PC-3 (cell line): ENCODE measurements at places on chromosomes 2 and 18. TPM values are rescaled to one million over a fixed set of nuclear protein-coding genes. Genes with fewer than 3 reads are reported as not detected.

Gene RFTN2
- total RNA-seq: 0.07 TPM in 1 of 2 replicates, not detected in the other

GRCh38 chr18:35573531-35573930 lies 8.0 kb upstream of the GALNT1 start:
- DNase-seq: no peak
- no peak overlapping the region for H3K4me3 ChIP-seq
- no peak overlapping the region for H3K27ac ChIP-seq

Gene ABCG8
- not detected in 2 replicates for total RNA-seq

Gene DUSP11
- 17.5 and 30.4 TPM in 2 replicates for total RNA-seq

- H3K27ac ChIP-seq: peak overlapping the region; percentile 89
- no peaks in the 10 kb centered on the region for H3K27me3 ChIP-seq
- no peaks in the 10 kb centered on the region for H3K36me3 ChIP-seq
- peaks cover 57% of the 10 kb centered on the region for H3K4me1 ChIP-seq
Observed at GRCh38 chr2:33133454-33133952, 186.8 kb downstream of the LTBP1 start.

Gene PIGN
- total RNA-seq: 20.3 and 22.7 TPM in 2 replicates

- no peak within 1 kb of the TSS for H3K4me3 ChIP-seq
- no peaks in the 10 kb centered on the region for H3K27me3 ChIP-seq
- H3K27ac ChIP-seq: no peak within 1 kb of the TSS
- no peaks in the 10 kb centered on the region; the same call in 1 of the 2 replicates for H3K4me1 ChIP-seq
- DNase-seq: no peak
- H3K36me3 ChIP-seq: no peaks in the 10 kb centered on the region
Observed at GRCh38 chr2:170177950-170178781, at the start of gene MYO3B. Gene MYO3B, plus strand, starts transcription at chr2:170178147. Its CDS starts 141 bp downstream, at chr2:170178288.

Gene ALPP
- total RNA-seq: 8.6 and 14.4 TPM in 2 replicates

GRCh38 chr2:204199357-204199756 lies 262.8 kb downstream of the ICOS start:
- peaks cover 59% of the 10 kb centered on the region for H3K27me3 ChIP-seq
- H3K27ac ChIP-seq: no peak overlapping the region
- no peak overlapping the region for H3K4me3 ChIP-seq
- no peaks in the 10 kb centered on the region for H3K4me1 ChIP-seq
- DNase-seq: no peak

DNA sequence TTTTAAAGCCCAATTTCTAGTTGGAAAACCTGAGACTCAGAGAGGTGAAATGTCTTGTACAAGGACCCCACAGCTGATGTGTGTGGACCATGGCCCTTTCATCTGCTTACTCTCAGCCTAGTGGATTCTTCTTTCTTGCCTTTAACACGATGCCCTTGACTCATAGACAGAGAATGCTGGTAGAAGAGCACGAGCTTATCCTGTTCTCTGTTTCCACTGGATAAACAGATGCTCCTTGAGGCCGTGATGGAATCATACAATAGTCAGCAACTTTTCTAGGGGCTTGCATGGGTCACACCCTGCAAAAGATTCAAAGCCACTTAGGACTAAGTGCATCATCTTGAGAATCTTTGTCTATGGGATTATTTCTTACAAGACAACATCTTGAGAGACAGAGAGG lies 50.9 kb downstream of the MYCN start:
- no peak for DNase-seq
- H3K27ac ChIP-seq: no peak overlapping the region
- 0 out of 2 replicates have a peak, but pooled peaks cover 9% of the 10 kb centered on the region for H3K27me3 ChIP-seq
- no peak overlapping the region for H3K4me3 ChIP-seq
- H3K4me1 ChIP-seq: no peaks in the 10 kb centered on the region
- H3K36me3 ChIP-seq: no peaks in the 10 kb centered on the region

DNA sequence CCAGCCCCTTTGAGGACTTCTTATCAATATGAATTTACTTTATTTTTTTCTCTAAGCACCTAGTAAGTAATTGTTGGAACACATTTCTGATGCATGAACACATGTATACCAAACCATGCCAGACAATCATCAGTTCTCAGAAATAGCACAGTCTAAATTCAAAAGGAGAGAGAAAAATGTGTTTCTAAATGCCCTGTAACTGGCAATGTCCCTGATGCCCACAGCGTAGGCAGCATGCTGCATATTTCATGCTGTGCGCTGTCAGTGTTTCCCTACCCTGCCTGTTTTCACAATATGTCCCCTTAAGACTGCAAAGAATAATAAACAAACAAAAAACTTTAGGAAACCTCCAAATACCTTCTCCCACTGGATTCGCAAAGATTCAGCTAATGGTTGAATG lies 881.0 kb upstream of the CHAC2 start:
- H3K27me3 ChIP-seq: no peaks in the 10 kb centered on the region
- H3K4me3 ChIP-seq: no peak overlapping the region
- H3K4me1 ChIP-seq: peaks cover 11% of the 10 kb centered on the region
- no peaks in the 10 kb centered on the region for H3K36me3 ChIP-seq
- no peak for DNase-seq

- no peaks in the 10 kb centered on the region for H3K36me3 ChIP-seq
- no peak overlapping the region for H3K4me3 ChIP-seq
- peak; percentile 51 for DNase-seq
- H3K4me1 ChIP-seq: peaks cover 23% of the 10 kb centered on the region
- no peaks in the 10 kb centered on the region for H3K27me3 ChIP-seq
Observed at GRCh38 chr2:74566754-74567085, 12.2 kb downstream of the DOK1 start.

Gene LIMS2
- 4.6 and 5.0 TPM in 2 replicates for total RNA-seq

DNA sequence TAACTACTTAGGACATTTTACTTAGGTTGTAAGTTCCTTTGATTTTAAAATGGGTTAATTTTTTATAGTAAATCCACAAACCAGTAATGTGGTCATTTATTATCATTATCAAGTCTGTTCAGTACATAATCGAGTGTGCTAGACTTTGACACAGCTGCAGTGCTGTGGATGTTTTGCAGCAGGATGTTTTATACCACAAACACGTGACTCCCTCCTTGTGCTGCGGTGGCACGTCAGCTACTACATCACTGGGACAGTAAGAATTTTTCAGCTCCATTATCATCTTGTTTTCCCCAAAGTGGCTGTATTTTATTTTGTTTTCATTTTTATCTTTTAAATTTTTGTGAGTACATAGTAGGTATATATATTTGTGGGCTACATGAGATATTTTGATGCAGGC lies 70.0 kb downstream of the ATP9B start:
- H3K27ac ChIP-seq: no peak overlapping the region
- no peak overlapping the region for H3K4me3 ChIP-seq
- no peak for DNase-seq
- H3K36me3 ChIP-seq: no peaks in the 10 kb centered on the region

- no peaks in the 10 kb centered on the region for H3K27me3 ChIP-seq
- no peak for DNase-seq
Observed at GRCh38 chr2:190695739-190696138, 46.9 kb downstream of the NAB1 start.

DNA sequence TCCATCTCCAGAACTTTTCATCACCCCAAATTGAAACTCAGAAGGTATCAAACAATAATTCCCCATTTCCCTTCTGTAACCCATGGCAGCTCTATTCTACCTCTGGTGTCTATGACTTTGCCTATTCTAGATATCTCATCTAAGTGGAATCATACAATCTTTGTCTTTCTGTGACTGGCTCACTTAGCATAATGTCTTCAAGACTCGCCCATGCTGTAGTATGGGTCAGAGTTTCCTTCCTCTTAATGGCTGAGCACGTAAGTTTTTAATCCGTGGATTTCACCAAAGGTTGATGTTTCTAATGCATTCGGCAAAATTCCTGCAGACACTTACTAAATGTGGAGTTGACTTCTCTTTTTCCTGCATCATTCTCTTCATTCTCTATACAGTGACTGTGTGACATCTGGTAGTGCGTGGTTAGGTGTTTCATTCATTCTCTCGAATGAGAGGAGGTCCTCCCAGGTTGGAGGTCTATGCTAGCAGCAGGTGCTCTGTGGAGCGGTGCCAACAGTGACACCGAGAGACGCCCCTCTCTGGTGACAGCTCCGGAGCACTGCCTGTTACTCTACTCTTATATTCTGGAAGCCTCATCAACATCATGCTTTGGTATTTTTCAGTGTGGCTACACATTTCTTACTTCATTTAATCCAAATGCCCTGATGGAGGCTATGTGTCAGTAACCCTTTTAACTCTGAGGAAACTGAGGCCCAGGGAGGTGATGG lies 50.1 kb downstream of the ATOH8 start:
- H3K4me1 ChIP-seq: peaks cover 16% of the 10 kb centered on the region
- no peaks in the 10 kb centered on the region for H3K36me3 ChIP-seq
- no peaks in the 10 kb centered on the region for H3K27me3 ChIP-seq
- DNase-seq: no peak
- H3K27ac ChIP-seq: no peak overlapping the region

- no peaks in the 10 kb centered on the region for H3K36me3 ChIP-seq
- H3K4me3 ChIP-seq: no peak within 1 kb of the TSS
- no peaks in the 10 kb centered on the region for H3K4me1 ChIP-seq
- H3K27ac ChIP-seq: no peak within 1 kb of the TSS
- no peak for DNase-seq
Observed at GRCh38 chr2:228181098-228182019, at the start of gene SPHKAP. Gene SPHKAP, minus strand, starts transcription at chr2:228181687. Its CDS starts 89 bp downstream, at chr2:228181598.

GRCh38 chr2:108588070-108588668 lies 53.9 kb downstream of the LIMS1 start:
- H3K36me3 ChIP-seq: no peaks in the 10 kb centered on the region
- no peak overlapping the region for H3K4me3 ChIP-seq

Gene CFAP210
- not detected in 2 replicates for total RNA-seq

Gene RAPGEF4
- 0.87 and 2.1 TPM in 2 replicates for total RNA-seq

DNA sequence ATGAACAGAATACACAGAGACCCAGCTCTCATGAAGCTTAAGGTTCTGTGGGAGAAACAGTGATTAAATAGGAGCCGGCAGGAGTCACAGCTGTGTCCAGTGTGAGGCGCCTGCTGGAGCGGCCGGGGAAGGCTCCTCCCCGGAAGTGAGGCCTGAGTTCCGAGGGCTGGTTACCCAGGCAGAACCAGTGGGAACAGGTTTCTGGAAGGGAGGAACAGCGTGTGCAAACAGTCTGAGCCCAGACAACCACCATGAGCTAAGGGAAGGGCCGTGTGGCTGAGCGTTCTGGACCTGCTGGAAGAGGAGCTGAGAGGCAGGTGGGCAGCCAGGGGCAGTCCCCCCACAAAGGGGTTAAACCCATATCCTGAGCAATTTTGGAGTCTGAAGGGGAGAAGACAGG lies 26.0 kb upstream of the NPAS2 start:
- DNase-seq: no peak
- H3K4me1 ChIP-seq: no peaks in the 10 kb centered on the region; the same call in 1 of the 2 replicates
- no peaks in the 10 kb centered on the region for H3K27me3 ChIP-seq
- no peaks in the 10 kb centered on the region for H3K36me3 ChIP-seq

Gene ANTXR1
- 31.1 and 31.2 TPM in 2 replicates for total RNA-seq

Gene C2orf80
- total RNA-seq: not detected in 2 replicates

GRCh38 chr2:172480301-172481218 lies 53.2 kb downstream of the ITGA6 start:
- peaks cover 52% of the 10 kb centered on the region for H3K36me3 ChIP-seq
- no peak overlapping the region for H3K4me3 ChIP-seq
- no peaks in the 10 kb centered on the region for H3K4me1 ChIP-seq
- no peak for DNase-seq
- H3K27ac ChIP-seq: no peak overlapping the region

GRCh38 chr2:36444216-36444936 lies 88.8 kb downstream of the CRIM1 start:
- peaks cover 14% of the 10 kb centered on the region; the same call in 1 of the 2 replicates for H3K4me1 ChIP-seq
- no peak overlapping the region for H3K4me3 ChIP-seq
- H3K27ac ChIP-seq: no peak overlapping the region
- no peak for DNase-seq
- H3K27me3 ChIP-seq: no peaks in the 10 kb centered on the region

- DNase-seq: no peak
- H3K4me3 ChIP-seq: no peak overlapping the region
- H3K4me1 ChIP-seq: no peaks in the 10 kb centered on the region
- H3K27me3 ChIP-seq: no peaks in the 10 kb centered on the region
- no peaks in the 10 kb centered on the region for H3K36me3 ChIP-seq
- no peak overlapping the region for H3K27ac ChIP-seq
Observed at GRCh38 chr2:240509667-240510512, 47.9 kb downstream of the ANKMY1 start.

- peaks cover 29% of the 10 kb centered on the region for H3K4me1 ChIP-seq
- no peaks in the 10 kb centered on the region for H3K36me3 ChIP-seq
- no peaks in the 10 kb centered on the region for H3K27me3 ChIP-seq
- peak; percentile 90 for DNase-seq
Observed at GRCh38 chr18:54023471-54023870, 201.0 kb downstream of the MBD2 start.

- DNase-seq: peak; percentile 60
- no peaks in the 10 kb centered on the region for H3K36me3 ChIP-seq
- no peaks in the 10 kb centered on the region for H3K4me1 ChIP-seq
- H3K27ac ChIP-seq: no peak overlapping the region
- H3K27me3 ChIP-seq: peaks cover 49% of the 10 kb centered on the region
Observed at GRCh38 chr18:25921677-25922421, 168.6 kb downstream of the SS18 start.

GRCh38 chr18:50218432-50219197 lies 23.7 kb upstream of the MYO5B start:
- no peak overlapping the region for H3K4me3 ChIP-seq
- H3K27ac ChIP-seq: no peak overlapping the region
- H3K4me1 ChIP-seq: no peaks in the 10 kb centered on the region
- DNase-seq: peak; percentile 11

DNA sequence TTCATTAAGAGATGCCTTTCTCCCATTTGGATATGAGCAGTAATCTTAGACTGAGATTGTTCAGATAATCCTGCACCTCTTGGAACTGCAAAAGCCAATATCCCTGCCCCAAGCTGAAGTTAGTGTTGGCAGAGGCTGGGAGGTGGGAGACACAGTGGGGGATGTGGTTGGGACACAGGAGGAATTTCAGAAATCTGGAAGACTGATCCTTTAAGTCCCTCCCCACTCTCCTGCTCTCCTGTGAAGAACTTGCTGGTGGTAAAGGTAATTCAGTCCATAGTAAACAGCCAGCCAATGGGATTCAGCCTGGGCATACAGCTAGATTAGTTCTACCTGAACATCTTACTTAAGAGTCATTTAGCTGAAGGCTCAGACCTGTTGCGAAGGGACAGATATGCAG lies 50.0 kb upstream of the TMEM178A start:
- no peaks in the 10 kb centered on the region for H3K36me3 ChIP-seq
- no peaks in the 10 kb centered on the region for H3K27me3 ChIP-seq
- H3K4me3 ChIP-seq: no peak overlapping the region
- DNase-seq: no peak
- H3K27ac ChIP-seq: no peak overlapping the region

DNA sequence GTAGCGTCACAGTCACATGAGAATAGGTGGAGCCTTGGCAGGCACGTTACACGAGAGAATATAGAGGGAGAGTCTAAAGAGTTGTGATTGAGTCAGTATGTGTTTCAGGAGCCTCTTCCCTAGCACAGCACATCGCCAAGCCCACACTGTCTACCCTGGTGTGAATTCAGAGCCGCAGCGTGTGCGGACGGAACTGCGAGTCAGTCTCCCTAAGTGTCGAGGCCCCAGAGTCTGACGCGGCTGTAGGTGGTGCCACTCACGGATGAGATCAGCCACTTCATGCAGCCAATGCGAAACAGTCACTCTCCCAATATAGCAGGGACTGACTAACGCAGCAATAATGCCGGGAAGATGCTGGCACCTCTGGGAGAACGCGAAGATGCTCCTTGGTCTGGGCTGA lies 587.3 kb upstream of the ID2 start:
- no peak for DNase-seq
- H3K4me1 ChIP-seq: peaks cover 19% of the 10 kb centered on the region
- no peaks in the 10 kb centered on the region for H3K27me3 ChIP-seq
- H3K27ac ChIP-seq: no peak overlapping the region
- H3K4me3 ChIP-seq: no peak overlapping the region
- no peaks in the 10 kb centered on the region for H3K36me3 ChIP-seq

- H3K27ac ChIP-seq: no peak overlapping the region
- no peaks in the 10 kb centered on the region for H3K4me1 ChIP-seq
- H3K27me3 ChIP-seq: no peaks in the 10 kb centered on the region
Observed at GRCh38 chr2:200471928-200472645, 37.8 kb downstream of the KCTD18 start.

- no peaks in the 10 kb centered on the region for H3K4me1 ChIP-seq
- no peaks in the 10 kb centered on the region for H3K36me3 ChIP-seq
- no peak for DNase-seq
- peaks cover 82% of the 10 kb centered on the region for H3K27me3 ChIP-seq
Observed at GRCh38 chr18:388200-388599, 112.3 kb downstream of the COLEC12 start.
